Hepatocyte (in vitro differentiated cells): ENCODE measurements at places on chromosomes 13 and 19. TPM values are rescaled to one million over a fixed set of nuclear protein-coding genes. Genes with fewer than 3 reads are reported as not detected.

TMEM59L gene
- 0.40 and 1.5 TPM in 2 replicates for total RNA-seq

MAP2K2 gene
- total RNA-seq: 133 and 135 TPM in 2 replicates

C13orf46 gene
- total RNA-seq: 0.20 TPM in 1 of 2 replicates, not detected in the other

ZIK1 gene
- 5.1 and 7.1 TPM in 2 replicates for total RNA-seq

GPR12 gene
- not detected in 2 replicates for total RNA-seq

DKKL1 gene
- total RNA-seq: 2.2 and 2.9 TPM in 2 replicates

DNA sequence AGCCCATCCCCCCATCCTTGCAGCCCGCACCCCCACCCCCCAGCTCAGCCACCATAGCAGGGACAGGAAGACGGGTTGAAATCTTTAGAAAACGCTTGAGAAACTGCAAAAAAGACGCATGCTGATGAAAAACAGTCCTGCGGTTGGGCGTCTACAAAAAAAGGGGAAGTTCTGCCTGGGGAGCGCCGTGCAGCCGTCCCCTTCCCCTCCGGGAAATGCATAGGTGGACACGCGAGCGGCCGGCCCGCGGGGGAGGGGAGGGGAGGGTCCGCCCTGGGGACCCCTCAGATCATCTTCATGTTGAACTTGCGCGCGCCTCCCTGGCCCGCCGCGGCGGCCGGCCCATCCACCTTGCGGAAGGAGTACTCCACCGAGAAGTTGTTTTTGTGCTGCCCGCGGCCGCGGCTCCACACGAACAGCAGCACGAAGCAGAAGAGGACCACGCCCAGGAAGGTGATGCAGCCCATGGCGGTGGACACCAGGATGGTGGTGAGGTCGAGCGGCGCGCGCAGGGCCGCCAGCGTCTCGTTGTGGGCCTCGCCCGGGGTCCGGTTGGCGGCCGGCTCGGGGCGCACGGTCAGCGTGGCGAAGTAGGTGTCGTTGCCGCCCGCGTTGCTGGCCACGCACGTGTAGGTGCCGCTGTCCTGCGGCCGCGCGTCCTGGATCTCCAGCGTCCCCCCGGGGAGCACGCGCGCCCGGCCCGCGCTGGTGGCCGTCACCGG, 7.9 kb upstream of the PEAK3 start:
- peaks cover 15% of the 10 kb centered on the region for H3K4me1 ChIP-seq
- no peak for DNase-seq
- H3K27me3 ChIP-seq: peaks cover 80% of the 10 kb centered on the region
- H3K4me3 ChIP-seq: no peak overlapping the region
- H3K27ac ChIP-seq: no peak overlapping the region

- DNase-seq: no peak
- no peaks in the 10 kb centered on the region for H3K4me1 ChIP-seq
- H3K27ac ChIP-seq: no peak overlapping the region
- no peaks in the 10 kb centered on the region for H3K27me3 ChIP-seq
These were observed 862.8 kb downstream of the PCDH9 start for GRCh38 chr13:66367356-66367755.

DNA sequence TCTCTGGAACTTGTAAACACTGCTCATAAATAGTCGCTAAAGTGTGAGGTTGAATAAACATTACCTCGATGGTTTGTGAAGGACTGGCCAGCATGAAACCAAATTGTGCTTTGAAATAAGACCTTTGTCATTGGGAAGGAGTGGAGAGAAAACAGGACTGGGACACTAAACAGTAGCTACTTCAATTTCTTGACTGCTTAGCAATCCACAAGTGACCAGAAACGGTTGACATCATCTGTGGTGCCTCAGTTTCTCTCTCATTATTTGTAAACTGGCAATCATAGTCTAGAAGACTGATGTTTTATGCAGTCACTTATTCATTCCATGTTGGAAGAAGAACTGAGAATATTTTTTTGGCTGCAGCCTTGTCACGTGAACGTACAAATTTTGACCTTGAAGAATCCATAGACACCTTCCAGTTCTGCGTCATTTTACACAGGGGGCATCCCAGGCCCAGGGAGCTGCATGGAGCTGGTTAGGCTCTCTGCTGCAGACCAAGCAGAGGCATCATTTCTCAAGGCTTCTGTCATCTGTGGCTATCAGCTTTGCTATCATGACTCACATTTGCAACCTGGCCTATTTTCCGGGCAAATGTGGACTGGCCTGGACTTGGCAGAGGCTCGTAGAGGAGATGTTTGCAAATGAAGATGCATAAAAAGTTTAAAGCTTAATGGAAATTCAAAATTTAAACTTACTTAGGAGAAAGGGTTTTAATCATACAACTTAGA, 391.8 kb downstream of the FGF9 start:
- no peak overlapping the region for H3K4me3 ChIP-seq
- no peaks in the 10 kb centered on the region for H3K27me3 ChIP-seq
- DNase-seq: no peak
- H3K36me3 ChIP-seq: no peaks in the 10 kb centered on the region
- H3K27ac ChIP-seq: no peak overlapping the region

DNA sequence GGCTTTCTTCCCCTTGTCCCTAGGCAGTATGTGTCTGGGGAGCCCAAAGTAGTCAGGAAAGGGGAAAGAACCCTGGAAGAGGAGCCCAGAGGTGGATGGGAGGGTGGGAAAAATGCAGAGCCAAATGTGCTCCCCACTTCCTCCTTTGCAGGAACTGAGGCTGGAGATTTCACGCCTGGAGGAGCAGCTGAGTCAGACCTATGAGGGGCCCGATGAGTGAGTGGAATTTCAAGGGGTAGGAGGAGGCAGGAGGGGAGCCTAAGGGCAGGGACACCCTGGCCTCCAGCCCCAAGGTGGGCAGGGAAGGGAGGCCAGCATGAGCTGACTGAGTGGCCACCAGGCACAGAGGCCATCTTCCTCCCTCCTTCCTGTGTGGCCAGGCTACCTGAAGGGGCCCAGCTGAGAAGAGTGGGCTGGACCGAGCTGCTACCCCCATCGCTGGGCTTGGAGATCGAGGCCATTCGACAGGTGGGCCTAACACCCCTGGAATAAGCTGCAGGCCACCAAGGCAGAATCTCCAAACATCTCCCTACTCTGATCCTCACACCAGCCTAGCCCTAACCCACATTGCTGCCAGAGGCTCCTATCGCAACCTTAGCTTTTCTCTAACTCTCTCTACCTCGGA, 14.3 kb downstream of the PTH2 start:
- H3K4me3 ChIP-seq: no peak overlapping the region
- no peak overlapping the region for H3K27ac ChIP-seq
- H3K4me1 ChIP-seq: no peaks in the 10 kb centered on the region
- no peak for DNase-seq
- no peaks in the 10 kb centered on the region for H3K27me3 ChIP-seq

DNA sequence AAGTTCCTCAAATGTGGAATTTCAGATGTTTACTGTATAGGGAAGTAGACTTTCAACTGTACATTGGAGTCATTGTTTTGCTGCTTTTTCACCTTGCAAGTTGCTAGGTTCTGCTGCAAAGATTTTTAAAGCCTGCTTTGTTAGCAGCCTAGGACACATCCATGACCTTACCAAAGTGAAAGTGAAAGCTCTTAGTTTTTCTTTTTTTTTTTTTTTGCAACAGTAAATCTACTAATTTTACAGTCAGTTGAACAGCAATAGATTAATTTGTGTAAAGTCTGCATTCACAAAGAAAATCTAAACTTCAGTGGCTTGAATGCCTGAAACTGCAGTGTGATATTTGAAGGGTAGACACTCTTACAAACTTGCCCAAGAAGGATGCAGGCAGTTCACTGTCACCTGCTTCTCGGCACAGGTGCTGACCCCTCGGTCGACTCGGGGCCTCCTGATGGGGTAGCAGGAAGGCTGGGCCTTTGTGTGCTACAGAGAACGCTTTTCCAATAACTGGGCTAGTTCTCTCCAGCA, 5.0 kb upstream of the MTIF3 start:
- H3K4me1 ChIP-seq: no peaks in the 10 kb centered on the region
- H3K27ac ChIP-seq: peak overlapping the region; percentile 28
- DNase-seq: no peak
- H3K27me3 ChIP-seq: no peaks in the 10 kb centered on the region
- H3K36me3 ChIP-seq: no peaks in the 10 kb centered on the region

DNA sequence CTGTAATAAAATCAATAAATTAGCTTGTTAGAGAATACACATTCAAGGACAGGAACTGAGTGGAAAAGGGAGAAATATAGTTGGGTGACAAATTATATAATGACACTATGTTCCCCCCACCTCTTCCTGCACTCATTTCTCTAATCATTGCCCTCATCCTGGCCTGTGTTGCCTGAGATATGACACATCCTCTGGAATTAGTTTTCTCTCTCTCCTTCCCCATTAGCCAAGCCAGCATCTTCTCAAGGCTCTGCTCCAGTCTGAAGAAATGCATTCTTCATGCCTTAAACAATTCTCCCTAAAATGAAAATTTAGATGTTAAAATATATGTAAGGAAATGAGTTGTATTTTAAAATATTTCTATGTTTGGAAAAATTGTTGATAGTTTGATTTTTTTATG, 280.3 kb downstream of the POU4F1 start:
- no peaks in the 10 kb centered on the region for H3K4me1 ChIP-seq
- no peaks in the 10 kb centered on the region for H3K27me3 ChIP-seq
- DNase-seq: no peak

GRCh38 chr19:40403262-40403984, 9.8 kb downstream of the PRX start:
- no peaks in the 10 kb centered on the region for H3K27me3 ChIP-seq
- H3K36me3 ChIP-seq: no peaks in the 10 kb centered on the region
- peaks cover 3% of the 10 kb centered on the region for H3K4me1 ChIP-seq
- DNase-seq: peak; percentile 93

GRCh38 chr19:14118165-14119051, 846 bp upstream of the PRKACA start:
- no peaks in the 10 kb centered on the region for H3K36me3 ChIP-seq
- peaks cover 12% of the 10 kb centered on the region for H3K4me1 ChIP-seq
- H3K27ac ChIP-seq: peak overlapping the region; percentile 99
- DNase-seq: peak; percentile 72

DNA sequence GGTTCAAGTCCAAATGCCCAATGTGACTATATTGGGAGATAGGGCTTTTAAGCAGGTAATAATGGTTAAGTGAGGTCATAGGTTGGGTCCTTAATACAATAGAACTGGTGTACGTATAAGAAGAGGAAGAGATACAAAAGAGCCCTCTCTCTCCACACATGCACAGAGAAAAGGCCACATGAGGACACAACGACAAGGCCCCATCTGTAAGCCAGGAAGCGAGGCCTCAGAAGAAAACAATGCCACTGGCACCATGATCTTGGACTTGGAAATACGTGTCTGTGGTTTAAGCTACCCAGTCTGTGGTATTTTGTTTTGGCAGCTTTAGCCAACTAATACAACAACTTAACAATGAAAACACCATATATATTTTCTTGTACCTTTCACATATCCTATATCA, 23.4 kb upstream of the RFC3 start:
- no peaks in the 10 kb centered on the region for H3K36me3 ChIP-seq
- H3K4me3 ChIP-seq: no peak overlapping the region
- no peaks in the 10 kb centered on the region for H3K27me3 ChIP-seq

DNA sequence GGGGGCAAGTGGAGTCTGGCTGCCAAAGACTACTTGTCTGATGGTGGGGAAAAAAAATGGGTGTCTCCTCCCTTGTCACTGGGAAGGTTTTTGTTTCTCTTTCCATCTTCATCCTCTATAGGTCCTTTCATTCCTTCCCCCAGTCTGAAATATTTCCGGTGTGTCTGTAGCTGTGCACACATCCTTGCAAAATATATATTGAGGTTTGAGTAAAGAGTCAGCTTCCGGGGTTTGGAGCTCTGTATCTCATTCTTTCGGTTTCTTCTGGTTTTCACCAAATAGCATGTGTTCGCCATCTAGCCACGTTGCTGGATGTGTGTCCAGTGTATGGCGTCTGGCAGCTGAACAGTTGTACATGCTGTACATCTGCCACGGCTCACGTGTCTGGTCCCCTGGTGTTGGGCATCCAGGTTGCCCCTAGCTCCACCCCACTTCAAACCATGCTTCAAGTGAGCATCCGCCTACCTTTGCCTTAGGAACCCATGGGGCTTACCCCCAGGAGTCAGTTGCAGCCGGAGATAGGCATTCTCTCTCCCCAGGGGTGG, 142.2 kb downstream of the SIPA1L3 start:
- DNase-seq: no peak
- H3K36me3 ChIP-seq: no peaks in the 10 kb centered on the region
- H3K27ac ChIP-seq: no peak overlapping the region
- no peaks in the 10 kb centered on the region for H3K4me1 ChIP-seq

DNA sequence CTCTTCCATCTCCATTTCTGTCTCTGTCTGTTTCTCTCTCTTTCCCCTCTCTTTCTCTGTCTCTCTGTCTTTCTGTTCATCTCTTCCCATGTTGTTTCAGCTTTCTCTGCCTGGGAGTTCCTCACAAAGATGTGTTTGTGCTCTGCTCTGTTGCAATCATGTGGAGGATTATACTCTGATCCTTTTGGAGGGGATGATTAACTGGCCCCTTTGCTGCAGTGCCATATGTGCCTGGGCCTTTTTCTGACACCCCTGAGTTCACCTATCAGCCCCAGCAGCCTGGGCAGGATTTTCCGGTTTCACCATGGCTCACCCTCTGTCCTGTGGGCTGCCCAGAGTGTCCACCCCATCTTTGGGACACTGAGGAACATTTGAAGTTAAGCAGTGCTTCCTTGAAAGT, 9.0 kb upstream of the TEX26 start:
- no peak overlapping the region for H3K4me3 ChIP-seq
- no peaks in the 10 kb centered on the region for H3K27me3 ChIP-seq
- no peak for DNase-seq
- H3K27ac ChIP-seq: peak overlapping the region; percentile 40
- peaks cover 8% of the 10 kb centered on the region for H3K4me1 ChIP-seq

DNA sequence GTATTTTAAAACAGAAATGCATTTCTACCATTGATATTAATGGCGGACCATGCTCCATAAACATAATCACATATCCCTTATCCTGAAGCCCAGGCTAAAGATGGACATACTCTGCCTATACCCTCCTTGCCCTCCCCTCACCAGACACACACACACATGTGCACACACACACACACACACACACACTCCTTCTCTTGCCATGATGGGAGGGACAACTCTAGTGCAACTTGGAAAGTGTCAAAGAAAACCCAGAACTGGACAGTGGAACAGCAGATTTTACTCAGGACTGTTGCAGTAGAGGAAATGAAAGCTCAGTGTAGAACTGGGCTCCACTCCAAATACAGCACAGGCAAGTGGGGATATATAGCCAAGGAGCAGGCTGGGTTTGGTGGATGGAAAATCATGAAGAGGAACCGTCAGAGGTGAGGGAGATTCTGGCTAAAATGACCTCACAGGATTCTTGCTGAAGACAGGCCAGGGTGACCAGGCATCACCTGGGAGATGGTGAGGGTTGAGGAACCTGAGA, 40.8 kb downstream of the TNFRSF19 start:
- H3K4me1 ChIP-seq: peaks cover 10% of the 10 kb centered on the region
- no peaks in the 10 kb centered on the region for H3K27me3 ChIP-seq
- no peak overlapping the region for H3K27ac ChIP-seq
- no peak for DNase-seq
- H3K36me3 ChIP-seq: no peaks in the 10 kb centered on the region
- no peak overlapping the region for H3K4me3 ChIP-seq

- no peak overlapping the region for H3K27ac ChIP-seq
- no peaks in the 10 kb centered on the region for H3K36me3 ChIP-seq
- H3K4me3 ChIP-seq: no peak overlapping the region
- DNase-seq: no peak
- H3K4me1 ChIP-seq: no peaks in the 10 kb centered on the region
- H3K27me3 ChIP-seq: no peaks in the 10 kb centered on the region
These were observed 48.2 kb downstream of the PIN1 start for GRCh38 chr19:9883231-9883758.

GRCh38 chr13:96052656-96053002, 572 bp downstream of the UGGT2 start:
- no peaks in the 10 kb centered on the region for H3K4me1 ChIP-seq
- H3K4me3 ChIP-seq: peak overlapping the region; percentile 78
- H3K27me3 ChIP-seq: no peaks in the 10 kb centered on the region
- no peaks in the 10 kb centered on the region for H3K36me3 ChIP-seq
- DNase-seq: peak; percentile 70
